CD4-positive, alpha-beta T cell treated with Interleukin-1 beta for 1 hour (primary cell): ENCODE measurements at places on chromosomes 11 and 22.

DNA sequence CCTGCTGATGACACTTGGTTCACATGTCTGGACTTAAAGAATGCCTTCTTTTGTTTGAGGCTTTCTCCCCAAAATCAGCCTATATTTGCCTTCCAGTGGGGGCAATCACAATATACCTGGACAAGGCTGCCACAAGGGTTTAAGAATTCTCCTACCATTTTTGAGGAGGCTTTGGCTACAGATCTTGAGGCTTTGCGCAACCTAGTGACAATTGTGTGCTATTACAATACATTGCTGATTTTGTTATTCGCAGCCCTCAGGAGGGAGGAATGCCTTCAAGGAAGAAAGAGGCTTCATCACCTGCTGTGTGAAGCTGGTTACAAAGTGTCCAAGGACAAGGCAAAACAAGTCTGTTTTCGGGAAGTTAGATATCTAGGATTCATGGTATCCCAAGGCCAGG, 50.8 kb upstream of the OR4C15 start:
- no peak for DNase-seq

DNA sequence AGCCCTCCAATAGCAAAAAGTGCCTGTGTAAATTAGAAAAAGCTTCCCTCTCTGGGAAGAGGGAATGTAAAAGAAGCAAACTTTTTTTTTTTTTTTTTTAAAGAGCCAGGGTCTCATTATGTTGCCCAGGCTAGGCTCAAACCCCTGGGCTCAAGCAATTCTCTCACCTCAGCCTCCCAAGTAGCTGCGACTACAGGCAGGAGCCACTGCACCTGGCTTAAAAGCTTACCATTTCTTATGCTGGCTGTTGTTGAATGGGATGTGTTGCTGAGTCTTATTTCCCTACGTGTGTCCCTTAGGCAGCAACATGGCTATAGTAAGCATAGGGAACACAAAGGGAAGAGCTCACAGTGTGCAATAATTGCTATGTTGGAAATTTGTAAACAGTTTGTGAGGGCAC, 225.5 kb upstream of the CCDC90B start:
- DNase-seq, result no peak

GRCh38 chr22:35537232-35537631, 3.4 kb upstream of the RASD2 start:
- no peak for DNase-seq

DNA sequence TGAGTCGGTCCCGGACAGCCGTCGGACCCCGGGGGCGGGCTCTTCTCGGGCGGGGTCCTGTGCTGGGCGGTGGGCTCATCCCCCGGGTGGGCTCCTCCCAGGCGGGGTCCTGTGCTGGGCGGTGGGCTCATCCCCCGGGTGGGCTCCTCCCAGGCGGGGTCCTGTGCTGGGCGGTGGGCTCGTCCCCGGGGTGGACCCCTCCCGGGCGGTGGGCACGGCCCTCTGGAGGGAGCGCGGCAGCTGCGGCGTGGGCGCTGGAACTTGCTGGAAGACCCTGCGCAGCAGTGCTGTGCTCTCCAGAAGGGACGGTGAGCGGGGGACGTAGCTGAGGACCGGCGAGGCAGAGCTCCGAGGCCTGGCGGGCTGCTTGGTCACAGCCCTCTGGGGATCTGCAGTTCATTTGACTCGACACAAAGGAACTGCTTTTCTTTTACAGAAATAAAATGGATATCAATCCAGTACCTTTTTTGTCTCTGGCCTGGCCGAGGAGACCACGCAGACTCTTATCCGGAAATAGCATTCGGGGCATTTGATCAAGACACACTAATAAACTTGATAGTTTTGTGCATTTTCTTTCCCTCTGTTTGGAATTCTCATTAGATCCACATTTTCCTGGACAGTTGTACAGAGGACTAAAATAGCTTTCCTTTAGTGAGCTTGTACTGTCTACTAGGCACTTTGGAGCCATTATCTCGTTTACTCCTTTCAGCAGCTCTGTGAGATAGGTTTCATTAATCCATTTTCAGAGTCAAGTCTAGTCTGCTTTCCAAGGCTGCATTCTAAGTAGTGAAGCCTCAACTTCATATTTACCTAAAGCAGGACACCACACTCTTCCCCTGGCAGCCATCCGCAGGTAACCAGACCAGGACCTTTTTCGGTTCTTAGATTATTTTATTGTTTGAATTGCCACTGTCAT, 812 bp downstream of the JAM3 start:
- no peak for DNase-seq

DNA sequence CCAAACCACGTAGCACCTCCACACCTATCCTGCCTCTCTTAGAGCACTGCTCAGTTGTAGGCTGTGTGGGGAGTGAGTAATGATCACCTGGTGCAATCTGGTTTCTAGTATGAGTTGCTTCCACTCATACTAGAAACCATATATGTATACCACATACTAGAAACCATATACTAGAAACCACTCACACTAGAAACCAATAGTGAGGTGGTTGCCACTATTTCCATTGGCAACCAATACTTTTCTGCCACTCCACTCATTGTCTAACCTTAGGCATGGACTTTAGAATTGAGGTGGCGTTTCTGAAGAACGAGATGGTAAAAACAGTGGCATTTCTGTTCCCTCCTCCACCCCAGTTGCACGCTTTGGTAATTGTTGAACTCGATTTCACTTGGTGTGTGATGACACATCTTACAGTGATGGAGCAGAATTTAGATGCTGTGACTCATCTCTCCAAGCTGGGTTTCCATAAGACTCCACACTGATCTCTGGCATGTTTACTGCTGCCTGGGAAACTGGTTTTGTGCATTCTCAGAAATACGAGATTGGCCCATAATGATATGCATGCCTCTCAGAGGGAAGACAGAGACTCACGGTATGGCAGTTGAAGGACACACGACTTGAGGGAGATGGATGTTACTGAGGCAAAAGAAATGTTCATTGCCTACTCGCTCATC, 82.9 kb downstream of the KIRREL3 start:
- no peak for DNase-seq

GRCh38 chr11:1619449-1619848, 2.5 kb downstream of the KRTAP5-4 start:
- DNase-seq, result peak; percentile 49

DNA sequence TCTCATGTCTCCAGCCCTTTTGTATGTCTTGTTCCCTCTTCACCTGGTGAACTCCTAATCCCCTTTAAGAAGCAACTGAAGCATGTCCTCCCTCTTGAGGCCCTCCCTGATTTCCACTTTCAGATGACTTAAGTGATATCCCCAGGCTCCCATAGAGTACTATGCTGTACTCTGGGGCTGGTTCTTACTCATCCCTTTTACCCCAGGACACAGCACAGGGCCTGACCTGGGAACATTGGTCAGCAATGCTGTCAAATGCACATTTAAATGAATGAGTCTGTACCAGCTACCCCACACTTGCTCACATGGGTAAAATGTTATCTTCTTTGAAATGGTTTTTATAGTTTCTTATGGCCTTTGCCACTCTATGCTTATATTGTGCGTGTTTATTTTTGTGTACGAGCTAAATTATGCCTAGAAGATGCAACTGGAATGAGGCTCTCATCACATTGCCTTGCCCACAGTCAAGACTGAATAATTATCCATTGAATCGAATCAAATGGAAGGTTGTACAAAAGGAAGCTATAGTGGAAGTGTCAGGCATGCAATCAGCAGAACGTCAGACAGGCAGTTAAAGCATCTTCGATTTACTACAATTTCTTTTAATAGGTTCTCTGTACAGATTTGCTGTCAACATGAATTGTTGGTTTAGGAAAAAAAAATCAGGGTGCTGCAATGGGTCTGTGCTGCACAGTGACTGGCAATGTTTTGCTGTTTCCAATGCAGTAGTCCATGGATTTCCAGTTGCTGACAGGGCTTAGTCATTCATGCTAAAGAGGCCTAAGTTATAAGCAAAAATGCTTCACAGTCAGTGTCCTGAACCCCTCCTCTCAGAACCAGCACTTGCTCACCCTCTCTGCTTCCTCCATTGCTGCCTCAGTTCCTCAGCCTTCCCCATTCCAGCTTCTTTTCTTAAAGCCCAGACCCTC, 79.5 kb downstream of the PARVA start:
- DNase-seq, result no peak
